DMS 273 treated with DMSO at 0.1 percent for 48 hours (cell line): ENCODE measurements at places on chromosomes 12 and 14.

DNA sequence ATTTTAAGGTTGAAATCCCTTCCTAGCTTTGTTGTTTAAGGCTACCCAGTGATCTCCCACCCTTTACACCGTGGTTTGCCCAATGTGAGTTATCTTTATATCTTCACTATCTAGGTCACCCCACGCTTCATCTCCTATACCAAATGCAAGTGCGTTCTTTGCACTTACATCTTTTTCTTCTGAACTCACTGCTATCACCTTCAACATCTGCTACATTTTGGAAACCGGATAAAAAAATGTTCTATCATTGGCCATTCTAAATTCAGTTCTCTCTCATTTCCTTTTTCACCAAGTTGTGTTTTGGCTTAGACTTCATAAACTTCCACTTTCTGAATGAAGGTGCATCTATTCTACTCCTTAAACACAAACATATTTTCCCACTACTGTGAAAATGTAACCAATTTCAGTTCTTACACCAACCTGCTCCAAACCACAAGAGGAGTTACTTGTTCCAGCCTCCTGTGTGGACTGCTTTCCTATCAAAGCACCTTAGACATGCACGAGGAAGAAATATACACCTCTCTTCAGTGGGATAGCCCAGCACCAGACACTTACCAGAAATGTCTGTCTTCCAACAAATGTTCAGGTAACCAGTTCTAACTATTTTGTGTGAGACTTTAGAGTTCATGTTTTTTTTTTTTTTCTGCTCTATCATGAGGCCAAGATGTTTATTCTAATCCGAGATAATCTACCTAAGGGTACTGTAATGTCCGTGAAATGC lies 21.9 kb downstream of the CLEC9A start:
- DNase-seq = no peak

DNA sequence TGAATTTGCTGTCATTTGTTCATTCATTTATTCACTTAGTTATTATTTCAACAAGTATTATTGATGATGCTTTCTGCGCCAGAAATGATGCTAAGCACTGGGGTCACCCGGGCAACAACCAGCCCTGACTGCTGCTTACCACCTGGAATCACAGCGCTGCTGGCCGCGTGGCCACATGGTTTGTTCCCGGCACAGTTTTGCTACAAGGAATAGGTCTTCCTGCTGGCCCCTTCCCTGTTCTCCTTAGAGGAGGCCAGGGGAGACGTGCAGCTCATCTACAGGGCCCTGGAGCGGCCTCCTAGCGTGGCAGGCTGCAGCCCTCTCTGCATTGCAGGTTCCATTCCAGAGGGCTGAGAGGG lies 7.0 kb downstream of the JDP2 start:
- DNase-seq = no peak

DNA sequence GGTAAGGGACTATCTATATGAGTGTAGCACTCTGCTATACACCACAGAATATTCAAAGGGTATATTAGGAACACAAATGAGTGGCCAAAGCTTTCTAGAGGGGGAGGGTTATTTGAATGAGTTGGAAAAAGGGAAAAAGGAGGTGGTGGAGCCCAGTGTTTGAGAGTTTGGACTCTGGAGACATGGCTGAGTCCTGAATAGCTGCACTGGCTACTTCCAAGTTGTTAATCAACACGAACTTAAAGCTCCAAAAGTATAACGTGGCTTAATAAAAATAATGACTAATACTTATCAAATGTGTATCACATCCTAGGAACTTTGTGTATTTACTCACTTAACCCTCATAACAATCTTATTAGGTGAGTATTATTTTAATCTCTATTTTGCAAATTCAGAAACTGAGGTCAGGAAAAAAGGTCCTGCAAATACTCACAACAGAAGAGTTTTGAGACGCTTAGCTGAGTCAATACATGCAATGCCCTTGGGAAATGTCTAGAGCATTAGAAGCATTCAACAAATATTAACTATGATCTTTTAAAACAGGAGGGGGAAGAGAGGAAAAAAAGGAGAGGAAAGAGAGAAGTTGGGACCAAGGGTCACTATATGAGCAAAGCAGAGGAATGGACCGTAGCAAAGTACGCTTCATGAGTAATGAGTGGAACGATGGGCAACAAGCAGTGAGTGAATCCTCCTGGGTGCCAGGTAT lies 189.5 kb upstream of the HMGA2 start:
- no peak for DNase-seq

DNA sequence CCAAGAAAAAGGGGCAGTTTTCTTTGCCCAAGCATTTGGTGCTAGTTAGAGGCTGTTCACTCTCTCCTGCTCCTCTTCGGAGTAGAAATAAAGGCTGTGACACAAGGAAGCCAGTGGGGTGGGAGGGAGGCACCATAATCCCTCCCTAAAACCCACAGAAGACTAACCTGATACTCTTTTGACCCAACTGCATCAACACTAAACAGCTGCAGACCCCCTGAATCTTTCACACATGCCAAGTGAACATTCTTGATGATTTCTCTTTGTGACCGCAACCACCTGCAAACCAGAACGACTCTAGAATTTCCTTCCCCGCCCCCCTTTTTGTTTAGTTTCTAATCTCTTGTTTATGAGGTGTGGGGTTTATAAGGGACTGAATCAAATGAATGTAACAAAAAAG lies 175.8 kb upstream of the BCL2L14 start:
- no peak for DNase-seq

GRCh38 chr14:26121181-26121580 lies 476.7 kb downstream of the NOVA1 start:
- no peak for DNase-seq

DNA sequence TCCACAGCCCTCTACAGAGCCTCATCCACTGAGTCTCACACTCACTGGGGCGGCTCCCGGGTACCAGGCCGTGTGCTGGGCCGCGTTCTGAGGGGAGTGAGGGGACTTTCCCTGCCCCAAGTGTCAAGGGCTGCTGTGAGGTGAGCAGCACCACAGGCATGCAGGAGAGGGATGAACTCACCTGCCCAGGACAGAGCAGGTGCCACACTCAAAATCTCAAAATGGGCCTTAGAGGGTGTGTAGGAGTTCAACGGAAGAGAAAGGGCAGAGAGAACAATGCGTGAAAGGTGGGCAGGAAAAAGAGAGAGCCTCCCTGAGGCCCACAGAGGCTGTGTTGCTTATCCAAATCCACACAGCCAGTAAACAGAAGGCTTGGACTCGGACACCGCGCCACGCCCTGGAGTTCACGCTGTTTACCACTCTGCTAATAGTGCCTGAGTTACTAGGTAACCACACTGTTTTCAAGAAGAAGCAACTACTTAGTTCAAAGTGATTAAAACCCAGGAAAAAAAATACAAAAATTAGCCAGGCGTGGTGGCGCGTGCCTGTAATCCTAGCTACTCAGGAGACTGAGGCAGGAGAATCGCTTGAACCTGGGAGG lies 32.7 kb downstream of the TSPAN11 start:
- DNase-seq = no peak

GRCh38 chr12:123937707-123938591 lies 34.7 kb downstream of the CCDC92 start:
- no peak for DNase-seq

GRCh38 chr14:58717813-58718212 lies 80.1 kb downstream of the DACT1 start:
- no peak for DNase-seq

GRCh38 chr14:21308479-21309237 lies 28.8 kb downstream of the RPGRIP1 start:
- DNase-seq = peak; percentile 92

GRCh38 chr12:117361347-117361751 lies at the start of gene NOS1:
TSS of gene NOS1 (minus strand) at chr12:117361626. CDS start at chr12:117331069, 30,557 bp downstream.
- no peak for DNase-seq

DNA sequence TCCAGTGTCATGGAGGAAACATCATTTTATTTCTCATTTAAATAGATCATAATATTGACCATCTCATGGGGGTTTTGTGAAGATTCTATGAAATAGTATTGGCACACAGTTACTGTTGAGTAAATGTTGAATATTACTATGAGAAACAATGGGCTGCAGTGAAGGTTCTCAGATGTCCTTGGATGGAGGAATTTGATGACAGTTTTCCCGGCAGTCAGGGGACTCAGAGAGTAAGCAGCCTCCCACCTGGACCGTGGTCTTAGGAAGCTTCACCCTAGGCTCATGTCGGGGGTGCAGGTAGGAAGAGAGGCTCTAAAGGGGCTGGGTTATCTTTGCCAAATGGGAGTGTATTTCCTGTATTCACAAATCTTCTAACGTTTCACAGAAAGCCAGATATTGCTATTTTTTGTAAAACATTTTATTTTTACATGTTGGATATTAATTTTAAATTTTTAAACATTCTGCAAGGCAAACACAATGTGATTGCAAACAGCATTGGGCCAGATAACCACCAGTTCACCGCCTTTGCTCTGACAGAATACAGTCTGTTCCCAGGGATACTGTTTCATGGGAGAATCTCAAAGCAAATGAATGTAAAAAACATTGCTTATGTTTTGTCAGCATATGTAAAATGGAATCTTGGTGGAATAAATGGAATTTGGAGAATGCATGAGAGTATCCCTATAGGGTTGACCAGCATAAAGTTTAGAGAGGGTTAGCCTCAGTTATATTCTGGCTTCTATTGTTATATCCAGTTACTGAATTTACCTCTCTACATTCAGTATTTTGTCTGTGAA lies 380.8 kb upstream of the TMEM132C start:
- DNase-seq = no peak

DNA sequence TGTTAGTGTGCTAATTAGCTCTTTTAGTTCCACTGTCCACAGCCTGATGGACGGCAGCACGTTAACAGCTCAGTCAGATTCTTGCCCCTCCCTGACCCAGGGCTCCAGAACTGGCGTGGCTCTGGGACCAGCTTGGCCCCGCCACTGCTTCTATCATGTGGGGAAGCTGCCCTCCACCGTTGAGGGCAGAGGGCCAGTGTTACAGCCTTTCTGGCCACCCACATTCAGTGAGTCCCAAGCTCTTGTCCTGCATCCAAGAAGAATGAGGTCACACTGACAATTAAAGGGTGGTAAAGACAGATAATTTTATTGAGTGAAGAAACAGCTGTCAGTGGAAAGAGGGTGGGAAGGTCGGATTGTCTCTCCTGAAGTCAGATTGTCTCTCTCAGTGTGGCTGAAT lies 36.9 kb downstream of the BCL2L14 start:
- no peak for DNase-seq

GRCh38 chr12:116459916-116460663 lies 99.1 kb upstream of the MAP1LC3B2 start:
- no peak for DNase-seq

DNA sequence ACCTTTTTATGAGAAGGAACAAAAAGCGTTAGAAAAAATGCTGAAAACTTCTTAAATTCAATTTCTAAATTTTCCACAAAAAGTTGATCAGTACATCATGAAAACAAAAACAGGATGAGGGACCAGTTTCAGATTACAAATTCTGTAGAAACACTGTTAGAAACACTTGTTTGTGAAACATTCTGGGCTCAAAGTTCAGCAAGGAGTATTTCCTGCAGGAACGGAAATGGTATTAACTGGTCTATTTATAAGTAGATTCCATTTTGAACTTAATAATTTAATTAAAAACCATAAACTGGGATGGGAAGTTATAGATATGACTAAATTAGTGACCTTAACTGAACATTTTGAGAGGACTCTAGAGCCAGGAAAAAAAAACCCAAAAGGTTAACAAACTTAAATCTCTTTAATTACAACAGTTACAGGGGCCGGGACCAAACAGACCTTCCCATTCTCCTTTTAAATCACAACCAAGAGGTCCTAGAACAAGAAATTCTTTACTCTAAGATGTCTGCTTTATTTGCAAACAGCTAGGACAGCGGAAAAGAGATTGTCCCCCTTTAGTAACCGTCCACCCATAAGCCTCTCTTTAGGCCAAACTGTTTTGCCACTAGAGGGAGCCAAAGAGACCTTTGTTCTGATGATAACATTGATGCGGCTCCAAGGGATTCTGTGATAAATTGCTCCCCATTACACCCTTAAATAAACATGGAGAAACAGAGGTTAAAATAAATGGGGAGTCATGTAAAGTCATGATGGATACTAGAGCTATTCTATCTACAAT lies 69.0 kb upstream of the RERGL start:
- DNase-seq = no peak

GRCh38 chr12:133256321-133256720 lies 20.6 kb upstream of the ANHX start:
- no peak for DNase-seq

DNA sequence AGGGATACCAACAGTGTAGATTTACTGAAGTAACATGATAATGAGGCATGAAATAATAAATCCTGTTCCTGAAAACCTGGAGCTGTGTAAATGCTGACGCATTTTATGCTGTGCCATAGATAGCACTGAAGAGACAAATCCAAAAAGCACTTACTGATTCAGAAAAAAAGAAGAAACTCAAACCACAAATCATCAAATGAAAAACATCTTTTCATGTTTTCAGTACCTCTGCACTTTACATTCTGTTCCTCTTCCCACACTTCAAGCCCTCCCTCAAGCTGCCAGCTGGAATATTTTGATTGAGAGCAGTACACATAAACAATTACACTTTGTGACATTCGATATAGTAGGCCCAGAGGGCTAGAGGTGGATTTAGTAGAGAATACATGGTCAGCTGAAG lies 362.3 kb downstream of the NAV3 start:
- peak; percentile 20 for DNase-seq

- DNase-seq = no peak
These were observed 56.0 kb downstream of the SYNE2 start for GRCh38 chr14:63908667-63909264.

DNA sequence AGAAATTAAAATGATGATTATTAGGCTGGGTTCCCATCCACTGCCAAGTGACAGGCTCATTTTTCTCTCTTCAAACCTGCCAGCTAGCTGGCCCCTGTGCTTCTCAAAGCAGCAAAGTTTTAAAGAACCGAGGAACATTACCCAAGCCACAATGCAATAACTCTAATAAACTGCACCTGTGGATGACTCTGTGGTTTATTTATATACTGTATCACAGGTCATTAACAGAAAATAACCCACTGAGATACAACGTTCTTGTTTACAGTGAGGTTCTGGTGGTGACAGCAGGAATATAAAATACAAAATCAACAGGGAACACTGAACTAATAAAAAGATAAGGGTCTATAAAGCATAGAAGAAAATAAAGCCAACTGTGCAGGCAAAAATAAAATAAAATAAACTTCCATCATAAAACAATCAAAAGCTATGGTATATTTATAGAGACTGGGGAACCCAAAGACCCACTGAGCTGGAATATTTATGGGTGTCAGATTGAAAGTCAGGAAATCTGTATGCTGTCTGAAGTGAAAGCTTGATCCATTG lies 472.9 kb downstream of the NOVA1 start:
- no peak for DNase-seq

GRCh38 chr14:24837280-24838046 lies 203.5 kb upstream of the GZMB start:
- no peak for DNase-seq
